ENCODE measurements at places on chromosomes 16 and 17.

DNA sequence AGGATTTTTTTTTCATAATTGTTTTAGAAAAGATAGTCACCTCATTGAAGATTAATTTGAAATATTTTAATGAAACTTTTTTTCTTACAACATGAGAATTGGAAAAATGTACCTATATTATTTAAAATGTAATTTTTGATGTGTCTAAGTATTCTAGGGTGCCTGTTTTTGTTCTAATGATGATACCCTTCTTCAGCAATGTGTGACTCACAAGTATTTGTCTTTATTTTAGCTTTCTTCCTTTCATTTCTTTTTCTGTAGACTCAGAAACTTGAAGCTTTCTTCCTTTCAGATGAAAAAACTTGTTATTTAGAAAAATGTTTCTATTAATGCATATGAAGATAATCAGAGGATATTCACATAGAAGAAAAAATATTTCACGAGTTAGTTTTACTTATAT is 231.8 kb downstream of the BCAS3 start:
- no peak overlapping the region for H3K4me3 ChIP-seq
- H3K4me1 ChIP-seq, result no peaks in the 10 kb centered on the region
- H3K36me3 ChIP-seq, result no peaks in the 10 kb centered on the region
- no peak overlapping the region for H3K27ac ChIP-seq

DNA sequence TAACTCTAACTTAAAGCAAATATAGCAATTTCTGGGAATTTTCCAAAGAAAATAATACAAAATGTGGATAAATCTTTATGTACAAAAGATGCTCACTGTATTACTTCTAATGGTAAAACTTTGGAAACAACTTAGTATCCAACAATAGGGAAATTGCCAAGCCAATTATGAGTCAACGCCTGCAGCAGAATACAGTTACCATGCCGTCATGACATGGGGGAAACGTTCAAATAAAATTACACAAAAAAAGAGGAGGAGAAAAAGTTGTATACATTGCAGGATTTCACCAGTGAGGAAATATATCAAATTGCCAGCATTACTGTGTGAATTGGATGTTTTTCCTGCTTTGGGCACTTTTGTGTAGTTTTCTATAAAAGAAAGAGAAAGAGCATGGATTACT is 469.6 kb downstream of the SOX9 start:
- no peak for DNase-seq
- peaks cover 25% of the 10 kb centered on the region for H3K27me3 ChIP-seq
- no peak overlapping the region for H3K4me3 ChIP-seq
- peaks cover 7% of the 10 kb centered on the region for H3K4me1 ChIP-seq

- H3K4me3 ChIP-seq, result no peak overlapping the region
- H3K36me3 ChIP-seq, result peaks cover 2% of the 10 kb centered on the region
- H3K27me3 ChIP-seq, result no peaks in the 10 kb centered on the region
- no peaks in the 10 kb centered on the region for H3K4me1 ChIP-seq
- DNase-seq, result no peak
Observed at GRCh38 chr17:78737332-78737731, 44.7 kb downstream of the CYTH1 start.

DNA sequence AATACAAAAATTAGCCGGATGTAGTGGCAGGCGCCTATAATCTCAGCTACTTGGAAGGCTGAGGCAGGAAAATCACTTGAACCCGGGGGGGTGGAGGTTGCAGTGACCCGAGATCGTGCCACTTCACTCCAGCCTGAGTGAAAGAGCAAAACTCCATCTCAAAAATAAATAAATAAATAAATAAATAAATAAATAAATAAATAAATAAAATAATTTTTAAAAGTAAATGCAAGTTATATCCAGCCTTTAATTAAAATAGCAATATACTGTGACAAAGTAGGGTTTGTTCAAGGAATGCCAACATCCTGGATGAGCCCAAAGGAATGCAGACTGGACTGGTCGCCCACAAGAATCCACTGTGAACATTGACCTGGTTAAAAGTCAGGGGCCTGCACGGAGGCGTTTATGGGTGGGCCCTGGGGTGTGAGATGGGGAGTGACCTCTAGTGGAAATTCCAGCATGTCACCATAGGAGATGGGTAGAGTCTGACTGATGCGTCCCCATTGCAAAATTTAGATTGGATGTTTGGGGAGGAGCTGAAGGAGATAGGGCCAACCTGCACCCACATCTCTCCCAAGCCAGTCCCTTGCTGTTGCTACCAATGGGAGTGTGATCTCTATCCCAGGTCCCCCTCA is 9.7 kb upstream of the PIK3R5 start:
- no peaks in the 10 kb centered on the region for H3K27me3 ChIP-seq
- H3K4me3 ChIP-seq, result no peak overlapping the region
- no peak for DNase-seq
- H3K4me1 ChIP-seq, result no peaks in the 10 kb centered on the region
- no peak overlapping the region for H3K27ac ChIP-seq

DNA sequence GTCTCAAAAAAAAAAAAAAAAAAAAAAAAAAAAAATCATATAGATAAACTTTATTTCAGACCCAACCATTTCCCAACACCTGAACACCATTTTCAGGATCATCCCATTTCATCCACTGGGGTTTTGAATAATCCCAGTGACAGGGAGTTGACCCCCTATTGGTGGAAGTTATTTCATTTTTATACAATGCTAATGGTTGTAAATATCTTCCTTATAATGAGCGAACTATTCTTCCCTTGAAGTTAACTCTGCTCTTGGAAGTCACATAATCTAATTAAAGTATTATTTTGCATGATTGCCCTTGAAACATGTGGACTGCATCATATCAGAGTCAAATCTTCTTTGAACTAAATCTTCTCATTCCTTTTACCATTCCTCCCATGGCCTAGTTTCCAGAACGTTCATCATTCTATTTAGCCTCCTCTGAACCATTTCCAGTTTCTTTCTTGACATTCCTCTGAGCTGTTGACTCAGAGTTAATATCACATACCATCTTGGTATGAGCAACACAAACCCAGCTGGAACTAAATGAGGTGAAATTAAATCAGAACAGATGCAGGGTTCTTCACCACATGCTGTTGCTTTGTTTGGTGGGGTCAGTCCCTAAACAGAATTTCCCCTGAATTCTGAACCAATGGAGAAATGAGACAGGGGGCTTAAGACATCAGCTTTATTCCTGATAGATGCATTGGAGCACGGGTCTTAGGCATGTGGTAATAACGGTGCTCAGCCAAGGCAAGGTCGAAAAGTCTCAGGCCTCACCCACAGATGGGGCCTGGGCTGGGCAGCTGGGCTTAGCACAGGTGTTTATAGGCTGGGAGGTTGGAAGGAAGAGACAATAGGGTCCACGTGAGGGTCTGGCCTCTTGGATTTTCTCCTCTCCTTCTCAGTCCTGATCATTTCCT is 8.9 kb downstream of the HSD17B2 start:
- peak overlapping the region; percentile 63 for H3K27ac ChIP-seq
- H3K4me1 ChIP-seq, result no peaks in the 10 kb centered on the region
- H3K4me3 ChIP-seq, result no peak overlapping the region

DNA sequence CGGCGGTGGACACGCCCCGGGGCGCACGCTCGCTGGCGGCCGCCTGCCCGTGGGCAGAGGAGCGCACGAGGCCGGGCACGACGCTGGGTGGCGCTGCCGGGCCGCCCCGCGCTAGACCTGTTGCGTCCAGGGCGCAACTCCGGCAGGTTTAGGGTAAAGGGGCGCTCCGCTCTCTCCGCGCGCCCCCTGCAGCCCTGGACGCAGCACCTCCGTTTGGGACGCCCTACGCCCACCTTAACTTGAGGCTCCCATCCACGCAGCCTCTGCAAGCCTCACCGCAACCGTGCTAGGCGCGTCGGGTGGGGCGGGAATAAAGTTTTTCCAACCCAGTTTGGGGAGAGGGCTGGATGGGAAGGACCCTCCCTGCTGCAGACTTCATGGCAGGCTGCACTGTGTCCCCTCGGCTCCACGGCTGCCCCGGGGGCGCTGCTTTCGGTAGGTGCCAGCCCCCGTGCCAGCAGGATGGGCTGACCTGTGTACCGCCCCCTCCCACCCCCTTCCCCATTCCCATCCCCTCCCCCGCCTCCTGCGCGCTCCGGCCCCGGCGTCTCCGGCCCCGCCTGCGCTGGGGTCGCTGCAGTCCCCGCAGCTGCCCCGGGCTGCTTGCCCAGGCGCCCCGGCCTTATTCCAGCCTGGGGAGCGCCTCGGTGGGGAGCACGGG is at the start of gene SYT17:
TSS of gene SYT17 (plus strand) at position 531 of the 661 bp plus-strand sequence. CDS start 407 bp downstream, outside the sequence.
- H3K36me3 ChIP-seq, result no peaks in the 10 kb centered on the region
- H3K27ac ChIP-seq, result no peak within 1 kb of the TSS
- peak; percentile 83 for DNase-seq
- H3K27me3 ChIP-seq, result peaks cover 14% of the 10 kb centered on the region
- peaks cover 4% of the 10 kb centered on the region for H3K4me1 ChIP-seq

GRCh38 chr17:37299257-37299980 is 76.4 kb upstream of the C17orf78 start:
- no peak overlapping the region for H3K4me3 ChIP-seq
- no peaks in the 10 kb centered on the region for H3K27me3 ChIP-seq
- H3K36me3 ChIP-seq, result no peaks in the 10 kb centered on the region
- DNase-seq, result peak; percentile 42
- H3K27ac ChIP-seq, result peak overlapping the region; percentile 94

GRCh38 chr17:61698244-61698643 is 107.2 kb upstream of the NACA2 start:
- peaks cover 6% of the 10 kb centered on the region for H3K36me3 ChIP-seq
- no peak overlapping the region for H3K4me3 ChIP-seq
- H3K27ac ChIP-seq, result no peak overlapping the region
- no peaks in the 10 kb centered on the region for H3K4me1 ChIP-seq
- DNase-seq, result no peak

DNA sequence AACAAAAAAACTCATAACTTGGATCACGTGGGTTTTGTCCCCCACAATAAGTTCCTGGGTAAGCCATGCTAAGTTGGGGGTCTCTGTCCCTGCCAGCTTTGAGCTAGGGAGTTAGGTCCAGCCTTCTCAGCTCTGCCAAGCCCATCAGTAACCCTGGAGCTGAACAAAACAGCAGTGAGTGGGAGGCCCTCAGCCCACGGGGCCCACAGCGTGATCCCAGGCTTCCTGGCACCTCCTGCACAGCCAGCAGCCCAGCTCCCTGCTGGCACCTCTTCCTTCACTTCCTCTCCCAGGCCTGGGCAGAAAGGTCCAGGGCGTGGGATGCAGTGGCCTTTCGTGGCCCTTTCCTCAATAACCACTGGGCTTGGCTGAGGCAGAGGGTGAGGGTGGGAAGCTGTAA is 35.5 kb upstream of the CDC42EP4 start:
- H3K27ac ChIP-seq, result no peak overlapping the region
- H3K4me3 ChIP-seq, result no peak overlapping the region

GRCh38 chr16:21302898-21303528 is 24.9 kb upstream of the CRYM start:
- H3K27me3 ChIP-seq, result peaks cover 4% of the 10 kb centered on the region
- H3K27ac ChIP-seq, result no peak overlapping the region
- DNase-seq, result no peak
- no peak overlapping the region for H3K4me3 ChIP-seq
- H3K4me1 ChIP-seq, result peaks cover 2% of the 10 kb centered on the region

- DNase-seq, result no peak
- no peaks in the 10 kb centered on the region for H3K36me3 ChIP-seq
- H3K4me1 ChIP-seq, result peaks cover 10% of the 10 kb centered on the region
Observed at GRCh38 chr16:85176541-85177447, 64.5 kb upstream of the CIBAR2 start.

- no peaks in the 10 kb centered on the region for H3K36me3 ChIP-seq
- H3K4me3 ChIP-seq, result peak overlapping the region; percentile 26
- peaks cover 15% of the 10 kb centered on the region for H3K27me3 ChIP-seq
- no peak for DNase-seq
- no peak overlapping the region for H3K27ac ChIP-seq
- H3K4me1 ChIP-seq, result peaks cover 18% of the 10 kb centered on the region
Observed at GRCh38 chr17:36647636-36648035, 46.3 kb downstream of the MRM1 start.

DNA sequence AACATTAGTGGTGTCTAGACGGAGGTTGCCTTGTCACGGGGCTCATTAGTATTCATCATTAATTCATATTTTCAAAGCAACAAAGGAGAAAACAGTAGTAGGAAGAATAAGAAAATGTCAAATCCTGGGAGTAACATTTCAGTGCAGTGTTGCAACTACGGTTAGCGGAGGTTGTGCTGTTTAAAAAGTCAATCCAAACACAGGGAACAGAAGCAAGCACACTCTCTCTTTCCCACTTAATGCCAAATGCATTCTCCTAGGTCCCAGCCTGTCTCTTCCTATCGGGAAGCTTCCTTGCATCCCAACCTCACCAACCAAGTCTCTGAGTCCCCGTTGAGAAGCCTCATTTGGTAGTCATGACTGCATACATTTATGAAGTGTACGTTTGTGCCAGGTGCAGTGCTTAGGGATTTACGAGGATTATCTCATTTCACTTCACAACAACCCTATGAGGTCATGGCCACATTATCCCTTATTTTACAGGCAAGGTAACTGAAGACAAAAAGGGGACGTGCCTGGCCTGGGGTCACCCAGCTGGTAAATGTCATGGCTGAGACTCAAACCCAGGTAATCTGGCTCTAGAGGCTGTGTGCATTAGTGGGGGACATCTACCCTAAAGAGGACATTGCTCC is 283.6 kb upstream of the SALL1 start:
- no peak overlapping the region for H3K4me3 ChIP-seq
- H3K27me3 ChIP-seq, result no peaks in the 10 kb centered on the region
- no peaks in the 10 kb centered on the region for H3K36me3 ChIP-seq

DNA sequence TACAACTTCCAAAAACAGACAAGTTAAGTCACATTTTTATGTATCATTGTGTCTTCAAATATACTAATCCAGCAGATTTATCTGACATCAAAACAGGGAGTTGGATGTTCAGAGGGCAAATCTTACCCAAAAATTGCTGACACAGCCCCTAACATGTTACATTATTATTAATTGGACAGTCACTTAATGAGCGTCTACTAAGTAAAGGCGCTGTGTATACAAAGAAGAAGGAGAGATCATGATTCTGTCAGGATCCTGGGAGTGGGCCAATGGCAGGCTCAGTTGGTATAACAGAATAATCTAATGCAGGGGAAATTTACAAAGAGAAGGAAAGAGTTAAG is 18.4 kb upstream of the CD300E start:
- H3K27me3 ChIP-seq, result no peaks in the 10 kb centered on the region
- no peaks in the 10 kb centered on the region for H3K36me3 ChIP-seq
- no peak overlapping the region for H3K4me3 ChIP-seq
- no peak overlapping the region for H3K27ac ChIP-seq
- DNase-seq, result no peak
- H3K4me1 ChIP-seq, result no peaks in the 10 kb centered on the region

DNA sequence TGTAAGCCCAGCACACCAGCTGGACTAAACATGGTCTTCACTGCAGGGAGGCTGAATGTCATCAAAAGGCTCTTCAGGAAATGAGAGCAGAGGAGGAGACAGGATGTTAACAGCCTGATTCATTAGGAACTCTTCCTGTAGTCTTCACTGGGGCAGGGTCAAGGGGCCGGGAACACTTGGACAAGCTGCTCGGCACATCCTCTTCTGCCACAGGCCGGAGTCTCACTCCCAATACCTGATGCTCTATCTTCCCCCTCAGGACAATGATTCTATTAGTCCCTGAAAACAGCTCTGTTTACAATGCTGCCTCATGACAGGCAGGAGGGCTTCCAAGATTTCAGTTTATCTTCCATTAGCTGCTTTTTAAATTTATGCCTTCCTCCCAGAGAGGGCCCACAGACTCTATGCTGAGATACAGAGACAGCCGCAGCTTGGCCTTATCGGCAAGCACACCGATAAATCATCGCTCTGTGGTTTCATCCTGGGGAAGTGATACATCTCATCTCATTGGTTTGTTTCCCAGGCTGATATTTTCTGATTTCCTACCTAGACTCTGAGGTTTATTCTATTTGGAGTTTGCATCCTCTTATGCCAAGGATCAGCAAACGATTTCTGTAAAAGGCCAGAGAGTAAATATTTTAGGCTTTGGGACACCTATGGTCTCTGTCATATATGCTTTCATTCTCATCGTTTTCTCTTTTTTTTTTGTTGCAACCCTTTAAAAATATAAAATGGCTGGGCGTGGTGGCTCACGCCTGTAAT is 214.0 kb upstream of the ASIC2 start:
- no peak overlapping the region for H3K27ac ChIP-seq
- no peak overlapping the region for H3K4me3 ChIP-seq
- no peaks in the 10 kb centered on the region for H3K4me1 ChIP-seq
- no peaks in the 10 kb centered on the region for H3K27me3 ChIP-seq
- no peak for DNase-seq

All from neuronal stem cell (in vitro differentiated cells).